ENCODE measurements at places on chromosomes 16 and 17.

DNA sequence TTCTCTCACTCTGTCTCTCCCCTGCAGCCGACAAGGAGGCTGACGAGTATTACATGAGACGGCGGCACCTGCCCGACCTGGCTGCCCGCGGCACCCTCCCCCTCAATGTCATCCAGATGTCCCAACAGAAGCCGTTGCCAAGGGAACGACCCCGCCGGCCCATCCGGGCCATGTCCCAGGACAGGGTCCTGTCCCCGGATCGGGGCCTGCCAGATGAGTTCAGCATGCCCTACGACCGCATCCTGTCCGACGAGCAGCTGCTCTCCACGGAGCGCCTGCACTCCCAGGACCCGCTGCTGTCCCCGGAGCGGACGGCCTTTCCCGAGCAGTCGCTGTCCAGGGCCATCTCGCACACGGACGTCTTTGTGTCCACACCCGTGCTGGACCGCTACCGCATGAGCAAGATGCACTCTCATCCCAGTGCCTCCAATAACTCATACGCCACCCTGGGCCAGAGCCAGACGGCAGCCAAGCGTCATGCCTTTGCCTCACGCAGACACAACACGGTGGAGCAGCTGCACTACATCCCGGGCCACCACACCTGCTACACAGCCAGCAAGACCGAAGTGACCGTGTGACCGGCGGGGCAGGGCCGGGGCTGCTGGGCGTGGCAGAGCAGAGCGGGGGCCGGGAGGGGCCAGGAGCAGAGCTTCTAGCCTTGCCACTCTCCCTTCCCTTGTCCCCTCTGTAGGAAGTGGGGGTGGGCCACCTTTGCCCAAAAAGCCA, 40.4 kb upstream of the DNAH9 start:
- DNase-seq: no peak

DNA sequence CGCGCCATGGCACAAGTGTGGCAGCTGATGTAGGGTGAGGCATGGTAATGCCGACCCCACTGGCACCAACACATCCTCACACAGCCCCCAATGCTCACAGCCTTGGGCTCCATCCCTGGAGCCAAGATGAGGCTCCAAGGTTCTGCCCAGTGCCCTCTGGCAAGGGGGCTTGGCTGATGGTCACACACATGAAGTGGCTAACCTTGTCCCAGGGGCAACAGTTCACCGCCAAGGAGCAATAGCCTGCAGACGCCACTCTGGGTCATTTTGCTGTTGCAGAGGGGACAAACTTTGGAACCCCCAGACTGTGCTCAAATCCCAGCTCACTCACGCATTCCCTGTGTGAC, 26.8 kb downstream of the TNFRSF13B start:
- no peak for DNase-seq

DNA sequence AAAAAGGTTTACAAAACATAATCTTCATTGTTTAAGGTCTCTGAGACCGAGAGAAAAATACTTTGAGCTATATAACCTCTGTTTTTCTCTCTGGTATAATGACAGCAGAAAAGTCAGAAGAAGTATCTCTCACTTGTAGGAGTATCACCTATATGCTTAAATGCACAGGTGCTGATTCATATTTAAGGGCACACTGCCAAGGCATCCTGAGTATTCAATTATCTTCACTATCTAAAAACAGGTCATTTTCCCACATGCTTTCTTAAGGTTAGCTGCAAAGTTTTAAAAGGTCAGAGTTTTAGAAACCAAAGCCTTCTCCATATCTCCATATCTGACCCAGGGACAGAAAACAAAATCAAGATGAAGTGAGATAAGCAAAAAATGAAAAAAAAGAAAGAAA, 99.3 kb upstream of the C17orf78 start:
- DNase-seq: no peak

DNA sequence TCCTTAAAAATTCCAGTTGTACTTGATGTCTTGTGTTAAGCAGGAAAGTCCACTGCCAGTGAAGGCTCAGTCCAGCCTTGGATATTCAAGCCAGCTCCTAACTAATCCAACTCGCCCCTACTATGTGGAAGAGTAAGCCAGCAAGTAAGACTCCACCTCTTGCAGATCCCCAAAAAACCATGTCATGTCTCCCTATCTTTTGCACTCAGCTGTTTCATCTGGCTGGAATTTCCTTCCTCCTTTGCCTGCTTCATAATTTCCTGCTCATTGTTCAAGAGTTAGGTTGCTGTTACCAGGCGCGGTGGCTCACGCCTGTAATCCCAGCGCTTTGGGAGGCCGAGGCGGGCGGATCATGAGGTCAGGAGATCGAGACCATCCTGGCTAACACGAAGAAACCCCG, 37.8 kb downstream of the RBBP6 start:
- DNase-seq: no peak

- DNase-seq: no peak
Measured at GRCh38 chr16:57537581-57538234, 1.3 kb upstream of the CCDC102A start.

DNA sequence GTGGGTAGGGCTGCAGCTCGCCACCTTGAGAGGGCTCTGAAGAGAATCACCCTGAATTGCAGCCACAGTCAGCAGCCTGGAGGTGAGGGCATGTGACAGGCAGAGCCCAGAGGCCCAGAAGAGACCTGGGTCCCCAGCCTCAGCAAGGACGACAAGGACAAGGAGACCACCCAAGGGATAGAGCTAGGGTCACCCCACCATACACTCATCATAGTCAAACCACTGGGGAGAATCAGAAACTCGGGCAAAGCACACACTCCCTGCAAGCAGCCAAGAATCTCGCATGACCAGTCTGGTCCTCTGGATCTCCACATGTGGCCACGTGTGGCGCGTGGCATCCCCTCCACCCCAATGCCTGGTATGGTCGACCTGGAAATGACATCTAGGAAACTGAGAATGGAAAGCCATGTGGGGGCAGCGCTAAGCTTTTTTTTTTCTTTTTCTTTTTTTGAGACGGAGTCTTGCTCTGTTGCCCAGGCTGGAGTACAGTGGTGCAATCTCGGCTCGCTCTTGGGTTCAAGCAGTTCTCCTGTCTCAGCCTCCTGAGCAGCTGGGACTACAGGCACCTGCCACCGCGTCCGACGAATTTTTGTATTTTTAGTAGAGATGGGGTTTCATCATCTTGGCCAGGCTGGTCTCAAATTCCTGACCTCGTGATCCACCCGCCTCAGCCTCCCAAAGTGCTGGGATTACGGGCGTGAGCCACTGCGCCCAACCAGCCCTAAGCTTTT, 4.6 kb upstream of the SPHK1 start:
- no peak for DNase-seq

- no peak for DNase-seq
Measured at GRCh38 chr17:78105551-78105950, 23.0 kb downstream of the TMC6 start.

DNA sequence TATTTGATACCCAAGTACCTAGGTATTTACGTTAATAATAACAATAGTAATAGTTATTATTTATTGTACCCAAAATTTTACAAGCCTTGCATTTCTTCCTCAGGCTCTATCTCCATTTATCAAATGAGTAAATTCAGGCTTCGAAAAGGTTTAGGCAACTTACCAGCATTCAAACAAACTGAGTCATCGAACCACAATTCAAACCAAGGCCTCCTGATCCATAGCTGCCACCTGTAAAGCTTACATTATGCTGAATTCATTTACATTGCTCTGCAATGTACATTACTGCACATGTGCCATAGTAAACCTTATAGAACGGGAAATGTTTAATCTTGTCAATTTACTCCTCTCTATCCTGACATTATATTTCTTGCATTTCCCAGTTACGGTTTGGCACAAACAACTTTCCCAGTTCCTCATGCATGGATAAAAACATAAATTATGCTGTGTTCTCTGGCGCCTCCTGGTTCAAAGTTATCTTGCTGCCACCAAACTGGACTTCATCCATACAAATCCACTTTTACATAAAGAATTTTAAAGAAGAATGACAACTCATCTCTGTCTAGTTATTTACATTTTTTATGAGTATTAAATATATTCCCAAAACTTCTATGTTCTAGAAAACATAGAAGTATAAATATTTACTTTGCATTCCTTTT, 360.6 kb upstream of the SOX9 start:
- no peak for DNase-seq

GRCh38 chr17:45871718-45872117, 22.6 kb upstream of the MAPT start:
- DNase-seq: peak; percentile 26

- DNase-seq: no peak
Measured at GRCh38 chr17:78266771-78267170, 35.3 kb downstream of the TMEM235 start.

GRCh38 chr17:68356949-68357455, 65.7 kb downstream of the ARSG start:
- DNase-seq: no peak

GRCh38 chr17:14780097-14780651, 479.3 kb downstream of the HS3ST3B1 start:
- DNase-seq: no peak

- DNase-seq: no peak
Measured at GRCh38 chr16:86220561-86220960, 289.8 kb upstream of the FOXF1 start.

DNA sequence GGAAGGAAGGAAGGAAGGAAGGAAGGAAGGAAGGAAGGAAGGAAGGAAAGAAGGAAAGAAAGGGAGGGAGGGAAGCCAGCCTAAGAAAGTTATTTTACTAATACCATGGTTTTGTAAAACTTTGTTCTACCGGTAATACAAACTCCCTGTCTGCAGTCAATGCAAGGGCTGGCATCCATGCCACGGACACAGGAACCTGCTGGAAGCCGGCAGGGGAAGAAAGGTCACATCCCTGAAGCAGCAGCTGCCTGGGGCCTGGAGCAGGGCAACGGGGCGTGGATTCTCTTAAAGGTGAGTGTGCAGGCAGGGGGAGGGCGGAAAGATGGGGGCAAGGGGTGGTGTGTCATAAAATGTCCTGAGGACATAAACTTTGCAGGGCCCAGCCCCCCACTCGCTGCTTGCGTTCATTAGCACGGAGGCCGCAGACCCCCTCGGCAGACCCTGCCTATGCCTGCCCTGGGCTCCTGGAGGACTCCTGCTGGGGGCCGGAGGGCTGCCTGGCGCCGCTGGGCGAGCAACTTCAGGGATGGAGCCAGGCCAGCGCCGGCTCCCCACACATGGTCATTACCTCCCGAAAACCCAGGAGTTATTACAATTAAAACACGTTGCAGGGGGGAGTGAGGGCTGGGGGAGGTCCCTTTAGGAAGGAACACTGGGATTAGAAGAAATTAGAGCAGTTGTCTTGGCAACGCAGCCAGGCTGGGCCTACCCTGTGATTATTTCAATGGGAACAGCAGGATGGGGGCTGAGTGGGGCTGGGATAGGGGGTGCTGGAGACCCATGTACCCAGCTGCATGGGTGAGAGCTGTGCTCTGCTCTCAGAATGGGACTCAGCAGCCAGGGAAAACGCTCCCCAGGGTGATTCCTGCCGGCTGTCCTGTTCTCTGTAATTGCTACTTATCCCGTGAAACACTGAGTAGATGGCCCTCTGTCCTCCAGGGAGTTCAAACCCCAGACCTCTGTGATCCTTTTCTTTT, 257.9 kb downstream of the SOX9 start:
- no peak for DNase-seq

- no peak for DNase-seq
Measured at GRCh38 chr17:4443476-4443875, 9.7 kb downstream of the SPNS3 start.

DNA sequence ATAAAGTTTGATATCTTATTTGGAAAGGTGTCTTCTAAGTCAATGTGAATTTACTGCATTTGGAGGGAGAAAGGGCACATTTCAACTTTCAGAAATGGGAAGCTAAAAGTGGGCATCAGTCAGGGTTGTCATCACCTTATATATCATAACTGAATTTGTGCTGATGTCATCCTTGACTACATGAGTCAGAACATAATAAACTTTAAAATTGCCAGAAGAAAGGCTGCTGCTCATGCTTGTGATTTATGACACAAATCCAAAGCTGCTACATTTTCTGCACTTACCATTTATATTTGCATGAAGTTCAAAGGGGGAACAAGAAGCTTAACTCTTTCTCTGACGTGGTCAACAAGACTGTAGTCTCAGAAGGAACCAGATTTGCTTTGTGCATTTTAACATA, 196.6 kb downstream of the UTP18 start:
- DNase-seq: no peak

GRCh38 chr16:14035092-14035491, 36.0 kb upstream of the MRTFB start:
- no peak for DNase-seq

- DNase-seq: peak; percentile 10
Measured at GRCh38 chr17:51860954-51861561, 297.5 kb downstream of the CA10 start.

DNA sequence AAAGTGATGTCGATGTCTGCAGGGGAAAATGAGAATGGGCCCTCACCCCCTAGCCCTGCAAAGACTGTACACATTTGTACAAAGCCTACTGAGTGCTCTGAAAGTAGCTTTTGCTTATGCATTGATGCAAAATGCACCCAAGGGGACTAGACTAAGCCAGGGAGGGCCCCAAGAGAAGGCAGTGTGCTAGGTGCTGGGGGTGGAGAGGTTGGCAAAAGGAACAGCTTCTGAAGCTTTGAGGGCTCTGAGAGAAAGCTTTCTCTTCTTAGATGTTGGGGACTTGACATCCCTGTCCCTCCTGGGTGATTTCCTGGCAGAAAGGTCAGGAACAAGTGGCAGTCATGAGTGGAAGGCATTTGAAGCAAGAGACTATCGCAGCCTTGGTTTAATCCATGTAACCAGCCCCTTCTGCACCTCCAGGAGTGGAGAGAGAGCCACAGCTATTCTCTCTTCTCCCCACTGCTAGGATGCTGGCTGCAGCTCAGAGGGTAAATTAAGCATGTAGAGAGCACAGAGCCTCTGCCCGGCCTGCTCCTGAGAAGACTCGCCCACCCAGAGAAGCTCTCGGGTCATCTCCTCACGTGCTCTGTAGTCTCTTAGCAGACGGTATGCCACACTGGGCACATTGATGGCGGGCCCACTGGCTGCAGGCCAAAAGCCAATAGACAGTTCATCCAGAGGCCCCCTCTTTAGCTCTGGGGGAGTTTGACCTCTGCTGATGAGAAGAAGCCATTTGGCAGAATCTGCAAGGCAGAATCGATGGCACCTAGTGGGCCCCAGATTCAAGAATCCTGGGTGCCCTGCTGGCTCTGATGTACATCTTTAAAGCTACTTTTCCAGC, 221.4 kb downstream of the MSI2 start:
- no peak for DNase-seq

DNA sequence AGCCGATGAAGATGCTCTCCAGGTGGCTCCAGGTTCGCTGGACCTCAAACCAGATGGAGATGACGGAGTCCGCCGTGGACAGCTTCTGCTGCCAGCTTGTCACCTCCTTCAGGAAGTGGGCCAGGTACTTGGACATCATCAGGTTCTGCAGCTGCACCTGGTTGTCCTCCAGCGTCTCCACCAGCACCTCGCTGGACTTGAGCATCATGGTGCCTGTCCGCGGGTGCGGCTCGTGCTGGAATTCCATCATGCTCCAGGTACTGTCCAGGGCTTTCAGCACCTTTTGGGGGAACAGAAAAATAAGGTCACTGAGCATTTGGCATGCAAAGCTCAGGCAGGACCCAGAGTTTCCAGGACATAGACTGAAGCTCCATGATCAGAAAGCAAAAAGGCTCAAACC, 69.7 kb downstream of the DNAH17 start:
- no peak for DNase-seq

GRCh38 chr17:57999496-58000017, 7.5 kb downstream of the SRSF1 start:
- DNase-seq: no peak
